ENCODE measurements at places on chromosomes 3 and 15.

DNA sequence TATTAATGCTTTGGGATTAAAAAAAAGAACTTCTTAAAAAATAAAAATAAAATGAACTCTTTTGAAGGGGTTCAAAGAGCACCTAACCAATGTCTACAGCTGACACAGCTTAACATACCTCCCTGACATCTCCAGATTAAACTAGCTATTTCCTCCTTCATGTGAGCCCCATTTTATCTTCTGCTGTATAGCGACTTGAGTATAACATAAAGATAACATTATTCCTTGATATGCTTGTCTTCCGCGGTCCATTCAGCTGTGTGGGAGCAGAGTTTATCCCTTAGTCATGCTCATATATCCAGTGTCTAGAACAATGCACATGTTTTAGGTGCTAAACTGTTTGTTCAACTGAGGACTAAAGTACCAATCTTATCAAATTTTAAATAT, 7.8 kb upstream of the CHRM5 start:
- no peak for DNase-seq

- DNase-seq = no peak
Measured at GRCh38 chr3:31534065-31534425, 1.3 kb downstream of the STT3B start.

DNA sequence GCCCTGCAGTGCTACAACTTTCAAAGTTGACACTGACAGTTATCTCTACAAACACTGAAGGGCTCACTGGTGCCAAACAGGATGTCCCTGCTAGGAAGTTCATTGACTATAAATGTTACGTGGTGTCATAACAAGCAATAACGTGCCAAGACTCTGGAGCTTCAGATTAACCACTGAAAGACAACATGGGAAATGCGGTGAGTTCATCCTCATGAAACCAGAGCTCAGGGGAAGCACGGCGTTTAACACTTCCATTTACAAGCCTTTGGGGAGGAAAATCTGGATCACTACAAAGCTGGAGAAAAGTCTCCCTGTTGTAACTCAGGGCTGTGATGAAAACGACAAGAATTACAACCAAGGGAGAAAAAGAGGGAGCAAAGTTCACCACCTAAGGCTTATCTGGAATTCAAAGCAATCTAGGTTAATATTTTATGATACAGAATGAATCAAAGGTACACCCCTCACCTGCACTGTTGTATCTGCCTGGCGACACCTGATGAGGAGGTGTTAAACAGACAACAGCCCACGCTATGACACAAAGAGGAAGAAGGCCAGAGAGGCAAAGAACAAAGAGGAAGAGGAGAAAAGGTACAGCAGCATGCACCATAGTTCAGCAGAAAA, 27.0 kb downstream of the SHQ1 start:
- DNase-seq = no peak

DNA sequence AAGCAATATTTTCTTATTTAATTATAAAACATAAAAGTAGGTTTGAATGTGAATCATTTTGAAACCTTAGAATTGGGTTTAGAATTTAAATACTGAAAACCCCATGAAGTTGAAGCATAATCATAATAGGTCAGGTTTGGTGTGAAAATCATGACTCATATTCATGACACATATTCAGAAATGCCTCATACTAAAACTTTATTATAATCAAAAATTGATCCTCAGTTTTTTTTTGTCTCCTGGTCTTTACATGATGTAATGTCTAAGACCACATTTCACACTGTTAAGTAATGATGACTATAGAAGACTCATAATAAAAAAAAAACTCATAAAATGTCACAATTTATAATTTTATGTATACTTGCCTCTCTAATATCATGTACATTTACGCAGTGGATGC, 190.4 kb downstream of the FOXP1 start:
- no peak for DNase-seq

GRCh38 chr15:34655326-34655725, 71.9 kb upstream of the GOLGA8B start:
- DNase-seq = no peak

DNA sequence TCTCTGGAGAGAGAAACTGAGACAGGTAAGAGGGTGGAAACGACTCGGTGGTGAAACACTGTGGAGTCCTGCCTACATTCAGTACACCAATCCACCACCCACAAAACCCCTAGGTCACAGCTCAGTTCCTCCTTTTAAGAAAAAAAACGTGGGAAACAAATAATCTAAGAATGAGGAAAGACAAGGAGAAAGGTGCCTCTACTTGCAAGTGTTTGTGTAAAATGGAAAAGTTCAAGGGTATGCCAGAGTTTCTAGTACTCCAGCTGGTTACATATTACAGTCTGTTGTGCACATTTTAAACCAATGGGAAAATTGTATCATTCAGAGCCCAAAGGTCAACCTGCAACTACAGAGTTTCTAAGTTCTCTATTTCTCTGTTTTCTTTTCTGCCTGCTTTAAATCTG, 32.2 kb downstream of the HGD start:
- no peak for DNase-seq

DNA sequence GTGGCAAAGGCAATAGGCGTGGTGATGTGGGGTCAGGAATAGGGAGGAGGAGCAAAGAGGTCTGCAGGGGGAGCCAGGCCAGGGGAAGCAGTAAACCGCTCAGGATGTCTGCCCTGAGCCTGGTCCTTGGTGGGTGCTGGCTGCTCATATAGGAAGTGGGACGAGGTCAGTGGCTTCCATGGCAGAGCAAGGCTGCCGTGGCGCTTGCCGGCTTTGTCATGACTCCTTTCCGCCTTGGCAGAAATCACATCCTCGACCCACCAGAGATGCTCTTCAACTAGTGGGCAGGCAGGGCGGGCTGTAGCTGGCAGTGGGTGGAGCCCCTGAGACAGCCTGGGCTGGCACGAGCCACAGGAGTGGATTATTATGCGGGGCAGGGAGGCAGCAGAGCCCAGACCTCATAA, 13.1 kb upstream of the SKOR1 start:
- DNase-seq = no peak

DNA sequence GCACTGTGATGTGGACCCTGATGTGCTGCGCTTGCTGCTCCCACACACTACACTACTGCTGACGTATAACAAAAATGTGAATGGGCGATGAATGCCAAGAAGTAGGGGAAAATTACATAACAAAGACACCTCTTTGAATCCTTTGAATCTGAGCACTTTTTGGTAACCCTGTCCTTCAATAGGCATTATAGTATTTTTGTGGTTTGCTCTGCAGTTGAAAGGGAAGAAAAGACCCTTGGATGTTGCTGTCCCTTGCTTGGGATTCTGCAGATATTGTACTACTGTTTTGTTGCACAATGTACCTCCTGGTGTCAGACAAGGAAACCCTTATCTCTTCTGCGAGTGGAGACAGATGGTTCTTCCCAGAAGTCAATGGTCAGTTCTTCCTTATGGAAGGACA, 124.8 kb upstream of the UBE3A start:
- DNase-seq = no peak

DNA sequence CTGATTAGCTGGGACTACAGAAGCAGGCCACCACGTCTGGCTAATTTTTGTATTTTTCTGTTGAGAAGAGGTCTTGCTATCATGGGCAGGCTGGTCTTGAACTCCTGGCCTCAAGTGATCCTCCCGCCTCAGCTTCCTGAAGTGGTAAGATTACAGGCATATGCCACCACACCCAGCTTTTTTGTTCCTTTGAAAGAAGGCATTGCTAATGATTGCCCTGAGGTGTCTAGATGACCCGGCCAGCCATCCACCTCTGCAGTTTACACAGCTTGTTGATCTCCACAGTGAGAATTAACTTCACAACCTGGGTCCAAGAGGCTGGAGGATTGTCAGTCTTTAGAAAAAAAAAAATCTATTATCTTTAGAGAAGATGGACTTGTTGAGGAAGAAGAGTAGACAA, 58.7 kb downstream of the SMAD3 start:
- DNase-seq = no peak

DNA sequence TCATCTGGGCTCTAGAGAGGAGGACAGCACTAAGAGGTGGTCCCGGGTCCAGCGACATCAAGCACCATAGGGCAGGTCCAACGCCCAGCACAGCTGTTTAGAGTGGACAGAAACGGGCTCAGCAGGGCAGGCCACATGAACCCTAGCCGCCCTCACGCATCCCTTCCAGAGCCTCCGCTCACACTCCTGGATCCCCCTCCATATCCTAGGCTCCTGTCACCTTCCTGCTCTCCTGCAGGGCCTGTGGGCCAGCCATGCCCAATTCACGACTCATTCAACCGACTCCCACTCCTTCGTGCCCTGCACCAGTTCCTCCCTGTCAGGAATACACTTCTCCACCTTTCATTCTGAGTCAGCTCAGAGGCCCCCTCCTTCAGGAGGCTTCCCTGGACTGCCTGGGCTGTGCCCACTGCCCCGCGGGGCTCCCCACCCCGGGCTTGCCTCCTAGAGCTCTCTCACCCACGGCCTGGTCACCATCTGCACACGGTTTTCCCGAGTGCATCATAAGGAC, 90.2 kb downstream of the LINGO1 start:
- no peak for DNase-seq

DNA sequence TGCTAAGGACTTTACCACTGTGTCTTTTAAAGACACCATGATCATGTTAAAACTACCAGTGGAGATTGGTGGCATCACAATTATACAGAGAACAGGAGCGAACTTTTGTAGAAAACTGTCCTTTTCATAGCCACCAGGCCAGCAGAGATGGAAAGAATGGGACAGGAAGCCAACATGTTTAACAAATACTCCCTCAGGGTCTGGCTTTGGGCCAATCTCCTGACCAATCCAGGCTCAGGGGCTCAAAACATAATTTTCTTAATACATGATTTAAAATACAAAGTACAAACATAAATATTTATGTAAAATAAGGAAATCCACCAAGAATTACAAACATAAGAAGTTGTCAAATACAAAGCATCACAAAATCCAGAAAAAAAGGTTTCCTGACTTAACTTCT, 266.0 kb downstream of the VPS13C start:
- DNase-seq = no peak

- no peak for DNase-seq
Measured at GRCh38 chr15:42147431-42147735, 9.1 kb downstream of the PLA2G4F start.

GRCh38 chr15:39616731-39617455, 36.0 kb downstream of the THBS1 start:
- no peak for DNase-seq

DNA sequence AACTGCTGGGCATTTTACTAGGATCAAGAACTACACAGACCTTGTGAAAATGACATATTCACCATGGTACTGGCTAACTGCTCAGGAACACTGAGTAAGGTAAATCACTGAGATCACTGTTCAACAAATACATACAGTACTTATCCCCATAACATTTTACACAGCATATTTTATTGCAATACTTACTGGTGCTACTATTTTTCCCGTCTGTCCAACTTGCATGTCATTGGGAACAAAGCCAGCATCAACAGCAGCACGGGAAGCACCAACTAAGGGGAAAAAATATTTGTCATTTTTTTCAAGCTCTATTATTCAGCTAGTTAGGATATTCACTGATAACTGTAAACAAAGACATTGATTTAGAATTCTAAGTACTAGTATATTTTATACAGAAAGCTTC, 37.0 kb downstream of the ETFA start:
- no peak for DNase-seq

DNA sequence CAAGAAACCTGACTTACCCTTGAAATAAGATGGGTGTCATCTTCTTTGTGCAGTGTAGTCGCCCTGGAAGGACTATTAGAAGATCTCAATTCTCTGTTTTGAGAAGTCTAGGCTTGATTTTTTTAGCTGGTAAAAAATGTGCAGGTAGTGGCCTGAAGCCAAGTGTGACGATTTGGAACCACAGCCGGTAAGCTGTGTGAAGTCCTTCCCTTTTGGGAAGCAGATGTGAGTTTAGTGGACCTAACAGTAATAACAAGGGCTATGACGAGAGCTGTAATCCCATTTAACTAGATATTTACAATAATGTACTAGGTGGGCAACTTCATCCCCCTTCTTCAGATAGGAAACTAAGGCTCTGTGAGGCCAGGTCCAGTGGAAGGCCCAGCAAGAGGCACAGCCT, 81.7 kb upstream of the MYZAP start:
- no peak for DNase-seq

- DNase-seq = no peak
Measured at GRCh38 chr3:102161384-102162006, 273.3 kb upstream of the ZPLD1 start.

DNA sequence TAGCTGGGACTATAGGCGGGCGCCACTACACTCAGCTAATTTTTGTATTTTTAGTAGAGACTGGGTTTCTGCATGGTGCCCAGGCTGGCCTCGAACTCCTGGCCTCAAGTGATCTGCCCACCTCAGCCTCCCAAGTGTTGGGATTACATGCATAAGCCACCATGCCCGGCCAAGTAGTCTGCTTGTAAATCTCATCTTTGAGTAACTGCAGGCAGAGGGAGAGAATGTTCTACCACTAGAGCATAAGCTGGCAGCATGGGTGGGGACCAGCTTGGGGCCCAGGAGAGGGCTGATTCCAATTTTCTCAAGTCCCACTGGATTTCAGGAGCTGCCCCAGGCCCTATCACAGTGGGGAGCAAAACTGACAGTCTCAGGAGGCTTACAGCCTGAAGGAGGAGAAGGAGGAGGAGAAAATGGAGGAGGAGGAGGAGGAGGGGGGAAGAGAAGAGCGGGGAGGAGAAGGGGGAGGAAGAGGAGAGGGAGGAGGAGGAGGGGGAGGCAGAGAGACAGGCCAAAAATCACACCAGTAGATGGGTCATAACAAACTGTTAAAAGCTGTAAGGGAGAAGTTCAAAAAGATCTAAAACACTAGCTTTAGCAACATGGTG, 229.1 kb upstream of the IGF1R start:
- no peak for DNase-seq

DNA sequence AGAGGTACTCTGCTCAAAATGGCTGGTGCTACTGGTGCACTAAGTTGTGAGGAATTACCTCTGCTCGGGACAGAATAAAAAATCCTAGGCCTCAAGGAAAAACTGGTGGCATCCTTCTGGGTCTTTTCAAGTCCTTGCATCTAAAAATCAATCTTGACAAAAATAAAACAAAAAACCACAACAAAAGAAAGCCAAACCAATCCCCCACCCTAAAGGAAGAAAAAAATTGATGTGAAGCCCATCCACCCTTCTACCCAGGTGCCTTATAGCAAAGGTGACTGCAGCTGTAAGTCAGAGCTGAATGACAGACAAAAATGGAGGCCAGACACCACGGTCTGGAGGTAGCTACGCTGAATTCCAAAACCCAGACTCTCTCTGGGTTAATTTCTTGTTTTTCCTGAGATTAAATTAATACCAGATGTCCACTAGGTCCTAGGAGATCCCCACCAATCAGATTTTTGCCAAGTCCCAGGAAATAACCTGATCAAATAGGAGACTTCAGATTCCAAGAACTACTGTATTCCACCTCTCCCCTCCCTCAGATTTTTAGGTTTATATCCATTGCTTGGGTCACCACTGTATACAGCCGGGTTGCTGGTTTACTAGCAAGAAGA, 33.5 kb downstream of the ABCC5 start:
- DNase-seq = no peak

- no peak for DNase-seq
Measured at GRCh38 chr3:58577269-58577821, at the start of gene FAM107A. TSS of gene FAM107A (minus strand) at chr3:58577391. CDS start at chr3:58569860, 7,531 bp downstream.

GRCh38 chr15:80234883-80235282, 17.1 kb downstream of the CTXND1 start:
- DNase-seq = peak; percentile 38
